HFF-Myc (cell line): ENCODE measurements at places on chromosomes 13 and 19.
A peak's percentile ranks its signal among the peaks of the same experiment; 100 is the strongest.

GRCh38 chr19:18796239-18796638, 5.1 kb upstream of the COMP start:
- DNase-seq, result no peak

- no peak for DNase-seq
These were observed 10.5 kb downstream of the TNFRSF19 start for GRCh38 chr13:23580684-23581060.

DNA sequence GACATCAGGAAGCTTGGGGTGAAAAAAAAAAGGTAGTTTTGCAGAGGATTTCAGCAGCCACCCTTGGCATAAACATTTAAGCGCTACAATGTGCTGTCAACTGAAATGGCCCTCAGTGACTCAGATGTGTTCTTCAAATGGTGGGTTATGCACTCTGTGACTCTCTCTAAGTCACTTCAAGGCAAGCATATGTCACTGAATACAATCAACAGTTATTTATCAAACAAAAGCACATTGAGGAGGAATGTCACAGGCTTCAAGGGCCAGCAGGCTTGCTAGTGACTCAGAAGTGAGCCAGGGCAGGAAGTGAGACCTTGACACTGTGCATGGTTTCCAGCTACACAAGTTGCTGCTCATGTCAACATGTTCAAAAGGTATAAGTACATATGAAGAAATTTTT, 523.7 kb upstream of the HTR2A start:
- no peak for DNase-seq

- DNase-seq, result no peak
These were observed 13.1 kb upstream of the ADPRHL1 start for GRCh38 chr13:113466383-113466782.

- DNase-seq, result no peak
These were observed 177.9 kb downstream of the COL4A1 start for GRCh38 chr13:110129076-110129475.

DNA sequence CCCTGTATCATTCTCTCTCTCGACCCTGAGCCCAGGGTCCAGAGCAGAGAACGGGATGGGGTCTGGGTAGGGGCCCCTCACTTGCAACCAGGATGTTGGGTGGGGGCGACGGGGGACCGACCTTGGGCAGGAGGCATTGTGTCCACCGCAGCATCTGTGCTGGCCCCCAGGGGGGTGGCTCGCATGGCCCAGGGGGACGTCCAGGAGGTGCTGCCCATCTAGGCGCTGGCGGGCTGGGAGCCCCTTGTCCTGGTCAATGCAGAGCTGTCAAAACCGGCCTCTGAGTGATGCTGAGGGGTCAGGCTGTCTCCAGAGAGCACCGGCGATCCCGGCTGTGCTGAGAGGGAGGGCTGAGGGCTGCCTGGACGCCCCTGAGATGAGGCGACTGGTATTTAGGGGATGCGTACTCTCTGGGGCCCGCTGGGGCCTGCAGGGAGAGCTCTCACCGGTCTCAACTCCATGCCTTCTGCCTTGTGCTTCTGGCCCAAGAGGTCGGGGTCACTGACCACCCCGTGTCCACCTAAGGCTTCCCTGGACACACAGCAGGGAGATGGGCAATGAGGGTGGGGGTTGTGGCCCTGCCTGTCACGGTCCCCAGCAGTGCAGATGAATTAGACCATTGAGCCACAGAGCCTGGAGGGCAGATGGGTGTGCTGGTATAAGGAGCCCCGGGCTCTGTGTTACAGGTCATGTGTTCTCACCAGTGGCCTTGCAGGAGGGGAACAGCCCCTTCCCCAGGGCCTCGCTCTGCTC, 8.6 kb downstream of the RPS9 start:
- no peak for DNase-seq

DNA sequence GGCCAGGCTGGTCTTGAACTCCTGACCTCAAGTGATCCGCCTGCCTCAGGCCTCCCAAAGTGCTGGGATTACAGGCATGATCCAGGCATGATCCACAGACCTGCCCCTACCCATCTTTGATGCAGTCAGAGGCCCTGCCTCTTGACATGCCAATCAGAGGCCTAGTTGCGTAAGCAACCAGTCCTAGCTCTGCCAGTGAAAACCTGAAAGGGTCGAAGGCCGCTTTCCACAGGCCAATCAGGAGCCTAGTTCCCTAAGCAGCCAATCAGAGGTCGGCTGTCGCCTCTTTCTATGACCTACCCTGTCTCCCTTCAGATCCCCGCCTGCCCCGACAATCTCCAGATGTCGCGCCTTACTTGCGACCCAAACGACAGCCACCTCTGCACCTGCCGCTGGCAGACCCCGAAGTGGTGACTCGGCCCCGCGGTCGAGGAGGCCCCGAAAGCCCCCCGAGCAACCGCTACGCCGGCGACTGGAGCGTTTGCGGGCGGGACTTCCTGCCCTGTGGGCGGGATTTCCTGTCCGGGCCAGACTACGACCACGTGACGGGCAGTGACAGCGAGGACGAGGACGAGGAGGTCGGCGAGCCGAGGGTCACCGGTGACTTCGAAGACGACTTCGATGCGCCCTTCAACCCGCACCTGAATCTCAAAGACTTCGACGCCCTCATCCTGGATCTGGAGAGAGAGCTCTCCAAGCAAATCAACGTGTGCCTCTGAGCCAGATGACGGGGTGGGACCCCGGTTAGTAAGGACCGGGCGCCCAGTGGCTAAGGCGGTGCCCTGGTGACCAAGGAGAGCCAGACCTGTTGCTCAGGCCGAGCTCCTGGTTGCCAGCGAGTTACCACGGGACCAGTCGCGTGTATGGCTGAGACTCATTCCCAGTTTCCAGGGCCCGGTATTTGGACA, 6.3 kb downstream of the SYDE1 start:
- DNase-seq, result no peak

DNA sequence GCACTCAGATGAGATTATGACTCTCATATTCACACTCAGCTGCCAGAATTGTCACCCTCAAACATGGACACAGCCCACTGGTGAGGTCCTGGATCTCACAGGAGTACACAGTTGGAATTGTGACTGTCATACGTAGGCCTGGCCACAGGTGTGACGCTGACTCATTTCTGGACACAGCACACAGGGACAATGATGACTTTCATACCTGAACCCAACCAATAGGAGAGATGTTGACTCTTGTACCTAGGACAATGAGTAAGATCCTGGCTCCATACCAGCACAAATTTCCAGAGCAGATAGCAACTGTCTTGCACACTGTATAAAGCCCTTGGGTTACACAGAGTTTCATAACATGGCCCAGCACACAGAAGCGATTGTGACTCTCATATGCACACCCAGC, 46.4 kb downstream of the ZNF85 start:
- DNase-seq, result no peak

DNA sequence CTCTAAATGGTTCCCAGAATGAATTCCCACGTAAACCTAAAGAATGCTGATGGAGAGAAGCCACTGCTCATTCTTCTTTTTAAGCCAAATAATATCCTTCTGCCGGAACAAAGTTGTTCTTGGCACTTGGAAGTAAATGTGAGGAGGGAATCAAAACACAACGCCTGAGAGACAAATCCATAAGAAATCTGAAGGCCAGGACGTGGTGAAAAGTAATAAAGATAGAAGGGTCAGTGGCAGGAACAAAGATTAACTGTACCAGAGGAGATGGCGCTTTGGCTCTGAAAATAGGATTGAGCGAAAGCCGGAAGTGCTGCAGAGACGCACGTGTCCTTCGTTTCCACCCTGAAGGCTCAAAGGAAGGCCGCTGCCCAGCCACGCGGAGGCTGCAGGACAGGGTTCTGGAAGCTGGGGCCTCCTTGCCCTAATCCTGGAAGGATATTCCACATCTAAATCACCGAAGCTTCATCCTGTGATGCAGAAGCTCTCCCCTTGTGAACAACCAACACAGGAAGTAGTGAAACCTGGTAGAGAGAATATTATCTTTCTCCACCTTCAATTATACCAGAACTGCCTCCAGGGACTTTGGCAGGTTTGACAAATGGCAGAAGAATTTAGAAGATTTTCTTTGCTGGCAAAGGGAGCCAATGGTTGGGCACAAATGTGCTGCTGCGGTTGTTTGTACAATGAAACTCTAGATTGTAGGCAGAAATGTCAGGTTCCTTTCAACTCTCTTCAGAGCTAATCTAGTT, 214.6 kb upstream of the SERP2 start:
- DNase-seq, result no peak

GRCh38 chr13:37202264-37202663, 96.8 kb upstream of the CSNK1A1L start:
- no peak for DNase-seq

DNA sequence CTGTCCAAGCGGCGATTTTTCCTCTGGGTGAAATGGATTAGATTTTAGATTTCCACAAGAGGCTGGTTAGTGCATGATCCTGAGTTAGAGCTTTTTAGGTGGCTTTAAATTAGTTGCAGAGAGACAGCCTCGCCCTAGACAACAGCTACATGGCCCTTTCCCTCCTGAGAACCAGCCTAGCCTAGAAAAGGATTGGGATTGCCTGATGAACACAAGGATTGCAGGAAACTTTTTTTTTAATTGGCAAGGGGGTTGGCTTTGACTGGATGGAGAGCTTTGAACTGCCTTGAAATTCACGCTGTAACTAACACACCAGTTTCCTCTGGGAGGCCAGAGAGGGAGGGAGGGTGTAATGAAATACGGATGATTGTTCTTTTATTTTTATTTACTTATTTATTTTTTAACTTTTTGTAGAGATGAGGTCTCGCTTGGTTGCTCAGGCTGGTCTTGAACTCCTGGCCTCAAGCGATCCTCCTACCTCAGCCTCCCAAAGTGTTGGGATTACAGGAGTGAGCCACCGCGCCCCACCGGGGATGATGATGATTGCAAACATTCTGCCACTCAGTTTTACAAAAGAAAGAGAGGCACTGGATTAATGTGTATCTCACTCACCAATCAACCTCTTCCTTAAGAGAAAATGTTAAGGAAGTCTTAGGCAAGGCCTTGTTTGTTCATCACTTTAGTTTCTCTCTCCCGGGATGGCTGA, 1.9 kb downstream of the LDLR start:
- no peak for DNase-seq

DNA sequence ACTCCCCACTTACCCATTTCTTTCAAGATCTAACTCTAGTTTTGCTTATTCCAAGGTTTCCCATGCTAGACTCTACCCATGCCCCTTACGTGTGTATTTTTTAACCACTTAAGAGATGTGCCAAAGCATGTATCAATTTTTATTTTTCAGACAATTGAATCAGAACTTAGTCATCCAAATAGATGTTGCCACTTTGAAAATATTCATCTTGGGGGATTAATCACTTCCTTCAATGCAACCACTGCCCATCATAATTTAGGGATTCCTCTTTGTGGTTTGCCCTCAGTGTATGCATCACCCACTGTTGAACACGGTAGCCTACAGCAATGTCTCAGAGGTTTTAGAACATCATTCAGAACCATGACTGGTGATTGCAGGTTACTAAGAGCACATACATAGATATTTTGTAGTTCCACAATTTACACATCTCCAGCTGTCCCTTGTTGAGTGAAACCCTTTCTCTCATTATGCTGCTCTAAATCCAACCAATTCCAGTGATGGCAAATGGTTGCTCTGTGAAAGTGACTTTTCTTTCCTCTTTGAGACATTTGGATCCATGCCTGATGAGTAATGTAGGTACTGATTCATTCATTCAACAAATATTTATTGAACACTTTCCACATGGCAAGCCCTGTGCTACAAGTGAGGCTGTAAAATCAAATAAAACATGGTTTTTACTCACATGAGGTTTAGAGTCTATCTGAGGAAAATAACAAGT, 60.6 kb upstream of the SERP2 start:
- DNase-seq, result peak; percentile 75

- DNase-seq, result no peak
These were observed 323.0 kb downstream of the EFNB2 start for GRCh38 chr13:106212386-106213010.

- peak; percentile 78 for DNase-seq
These were observed 159.0 kb upstream of the IRS2 start for GRCh38 chr13:109945206-109945960.

DNA sequence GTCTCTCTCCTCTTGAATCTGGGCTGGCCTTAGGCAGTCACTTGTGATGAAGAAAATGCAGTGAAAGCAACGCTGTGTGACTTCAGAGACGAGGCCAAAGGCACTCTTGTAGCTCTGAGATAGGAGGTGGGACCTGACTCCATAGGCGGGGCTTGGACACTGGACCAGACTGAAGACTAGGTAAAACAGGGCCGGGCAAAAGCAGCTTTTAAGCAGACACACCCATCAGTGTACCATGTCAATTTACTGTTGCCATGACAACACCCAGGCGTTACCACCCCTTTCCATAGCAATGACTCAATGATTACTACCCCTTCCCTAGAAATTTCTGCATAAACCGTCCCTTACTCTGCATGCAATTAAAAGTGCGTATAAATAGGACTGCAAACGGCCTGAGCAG, 6.6 kb upstream of the EID2 start:
- DNase-seq, result no peak

GRCh38 chr19:10830370-10830769, 5.6 kb downstream of the TMED1 start:
- no peak for DNase-seq

- DNase-seq, result no peak
These were observed at the start of gene LIPE for GRCh38 chr19:42427313-42427712. LIPE (minus strand) TSS chr19:42427388; CDS start chr19:42427149, 239 bp downstream.

- DNase-seq, result no peak
These were observed 23.9 kb downstream of the KL start for GRCh38 chr13:33040090-33040489.

DNA sequence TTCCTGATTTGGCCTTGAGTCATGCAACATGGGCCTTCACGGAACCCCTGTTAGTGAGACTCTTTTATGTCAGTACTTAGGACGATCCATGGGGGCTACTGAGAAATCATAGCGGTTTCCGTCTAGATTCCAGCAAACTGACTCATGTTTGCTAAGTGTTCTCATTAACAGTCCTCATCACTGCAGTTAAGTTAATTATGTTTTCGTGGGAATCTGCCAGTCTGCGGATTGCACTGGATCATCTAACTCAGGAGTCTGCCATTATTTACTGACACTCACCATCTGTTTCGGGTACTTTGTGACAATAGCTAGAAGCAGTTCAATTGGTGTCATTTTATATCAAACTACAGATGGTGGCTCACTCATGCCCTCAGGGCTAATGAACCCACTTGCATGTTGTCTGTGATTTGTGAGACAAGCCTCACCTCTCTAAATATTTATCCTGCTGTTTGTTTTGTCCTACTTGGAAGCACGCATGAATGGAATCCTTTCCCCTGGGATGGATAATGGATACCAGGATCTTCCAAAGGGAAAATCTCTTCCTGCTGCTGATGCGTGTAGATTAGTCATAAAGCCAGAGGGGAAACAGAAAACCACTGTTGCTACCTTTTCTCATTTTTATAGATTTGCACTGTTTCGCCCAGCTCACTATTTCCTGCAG, 61.8 kb downstream of the RAB20 start:
- DNase-seq, result peak; percentile 87

GRCh38 chr13:47168618-47169017, 271.8 kb upstream of the HTR2A start:
- DNase-seq, result no peak

DNA sequence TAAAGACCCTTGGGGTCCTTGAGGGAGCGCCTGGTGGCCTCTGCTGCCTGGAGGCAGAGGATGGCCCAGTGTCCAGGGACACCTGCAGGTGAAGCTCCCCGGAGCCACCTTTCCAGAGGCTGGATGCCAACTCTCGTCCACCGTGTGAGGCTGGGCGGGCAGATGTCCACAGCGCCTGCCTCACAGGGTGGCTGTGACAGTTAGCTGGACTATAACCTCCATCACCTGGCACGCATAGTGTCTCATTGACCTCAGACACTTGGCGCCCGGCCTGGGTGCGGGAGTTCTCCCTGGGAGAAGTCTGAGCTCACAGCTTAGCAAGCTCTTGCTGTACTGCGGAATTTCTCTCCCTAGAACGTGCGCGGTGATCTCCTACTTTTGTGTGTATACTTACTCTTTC, 9.8 kb downstream of the BICRA start:
- DNase-seq, result no peak

GRCh38 chr13:90726375-90726774, 621.1 kb upstream of the MIR17HG start:
- no peak for DNase-seq
